ENCODE measurements at places on chromosomes 3 and 15. TPM values are rescaled to one million over a fixed set of nuclear protein-coding genes. Genes with fewer than 3 reads are reported as not detected.

GRCh38 chr3:17629400-17629799 is 113.0 kb downstream of the TBC1D5 start:
- no peak for DNase-seq

GRCh38 chr3:147397155-147397874 is 9.0 kb downstream of the ZIC4 start:
- no peak for DNase-seq

DNA sequence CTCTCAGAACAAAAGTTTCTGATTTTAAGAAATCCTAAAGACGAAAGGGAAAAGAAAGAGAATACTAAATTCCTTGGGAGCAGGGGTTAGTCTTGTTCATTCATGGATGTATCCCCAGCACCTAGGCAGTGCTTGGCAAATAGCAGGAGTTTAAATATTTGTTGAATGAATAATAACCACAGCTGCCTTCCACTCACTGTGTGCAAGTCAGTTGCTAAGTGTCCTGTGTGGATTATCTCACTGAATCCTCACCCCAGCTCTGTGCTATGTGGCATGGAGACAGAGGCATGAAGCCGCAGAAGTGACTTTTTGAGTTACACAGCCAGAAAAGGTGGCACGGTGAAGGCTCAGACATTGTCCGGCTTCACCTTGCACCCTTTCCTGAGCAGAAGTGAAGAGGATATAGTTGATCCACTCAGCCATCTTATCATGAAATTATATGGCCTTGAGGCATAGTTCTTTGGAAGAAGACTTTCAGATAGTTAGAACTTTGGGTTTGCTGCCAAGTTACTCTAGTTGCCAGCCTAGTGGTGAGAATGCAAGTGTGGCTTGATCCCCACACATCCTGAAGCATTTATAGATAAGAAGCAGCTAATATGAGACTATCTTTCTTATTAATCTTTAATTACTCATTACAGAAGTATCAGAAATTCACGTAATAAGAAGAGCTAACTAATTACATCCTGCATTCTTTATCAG is 355.5 kb downstream of the LRTM1 start:
- DNase-seq: no peak

The KLHL6 gene
- 83.5 TPM for total RNA-seq

DNA sequence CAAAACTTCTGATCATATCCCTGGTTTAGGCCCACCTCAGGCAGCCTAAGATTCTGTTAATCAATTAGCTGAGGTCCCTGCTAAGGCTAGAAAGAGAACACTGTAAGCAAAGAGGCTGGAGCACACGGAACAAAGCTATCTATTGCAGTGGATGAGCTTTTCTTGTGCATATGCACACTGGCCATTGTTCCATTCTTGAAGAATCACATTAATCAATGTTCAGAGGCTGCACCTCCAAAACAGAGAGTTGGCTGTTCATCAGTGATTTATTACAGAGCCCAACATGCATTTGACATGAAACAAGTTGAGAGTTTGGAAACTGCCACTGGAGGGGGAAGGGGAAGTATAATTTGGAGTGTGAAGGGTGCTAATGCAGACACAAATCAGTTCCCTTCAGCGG is 873.0 kb downstream of the ROBO1 start:
- DNase-seq: no peak

DNA sequence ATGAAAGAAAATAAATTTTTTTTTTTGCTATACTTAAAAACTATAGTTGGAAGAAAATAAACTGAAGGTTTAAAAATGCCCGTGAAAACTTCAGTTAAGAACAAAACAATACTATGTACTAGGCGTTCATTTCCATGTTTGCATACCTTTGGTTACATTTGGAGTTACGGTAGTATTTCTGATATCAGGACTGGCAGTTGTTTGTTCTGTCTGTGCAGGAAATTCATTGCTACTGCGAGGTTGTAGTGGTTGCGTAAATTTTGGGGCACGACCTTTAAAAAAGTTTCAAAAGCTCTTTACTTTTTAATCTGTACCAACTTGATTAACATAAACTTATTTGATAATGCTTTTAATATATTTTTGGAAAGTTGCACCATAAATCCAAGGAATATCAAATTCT is 47.9 kb downstream of the ST3GAL6 start:
- DNase-seq: no peak

GRCh38 chr15:31169558-31169957 is 68.0 kb upstream of the TRPM1 start:
- no peak for DNase-seq

GRCh38 chr3:69590111-69590510 is 149.2 kb upstream of the MITF start:
- DNase-seq: no peak

The CASR gene
- 0.23 TPM for total RNA-seq

DNA sequence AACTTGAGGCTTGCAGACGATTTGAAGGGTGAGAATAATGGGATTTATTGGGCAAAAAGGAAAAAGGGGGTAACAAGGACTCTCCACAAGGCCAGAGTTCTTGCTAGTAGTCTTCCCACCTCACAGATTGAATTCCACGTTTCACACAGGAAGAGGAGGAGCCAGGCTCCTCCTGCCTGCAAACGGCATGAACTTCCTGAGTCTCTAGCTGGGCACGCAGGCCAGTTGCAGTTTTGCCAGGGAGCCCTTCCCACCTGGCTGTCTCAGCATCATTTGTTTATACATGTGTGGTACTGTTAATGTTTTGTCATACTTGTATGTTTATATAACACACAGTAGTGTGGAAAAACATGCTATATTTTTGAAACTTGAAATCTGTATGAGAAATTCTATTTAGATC is 155.0 kb downstream of the NLGN1 start:
- DNase-seq: no peak

GRCh38 chr3:124565013-124565412 is 165.2 kb upstream of the UMPS start:
- DNase-seq: peak; percentile 55

DNA sequence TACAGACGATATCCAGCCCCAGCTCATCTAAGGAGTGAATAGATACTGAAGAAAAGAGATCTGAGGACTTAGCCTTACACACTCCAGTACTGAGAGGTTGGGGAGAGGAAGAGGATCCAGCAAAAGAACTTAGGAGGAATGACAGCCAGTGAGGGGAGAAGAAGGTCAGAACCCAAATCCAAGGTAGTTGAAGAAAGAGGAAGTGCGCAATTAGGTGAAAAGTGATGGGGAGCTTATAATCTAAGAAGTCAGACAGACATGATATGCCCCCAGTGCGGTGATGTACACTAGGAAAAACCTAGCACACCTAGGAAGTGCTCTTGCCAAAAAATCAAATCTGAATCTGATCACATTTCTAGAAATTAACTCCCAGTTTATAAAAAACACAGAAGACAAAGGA is 20.6 kb downstream of the ENTPD3 start:
- DNase-seq: no peak

DNA sequence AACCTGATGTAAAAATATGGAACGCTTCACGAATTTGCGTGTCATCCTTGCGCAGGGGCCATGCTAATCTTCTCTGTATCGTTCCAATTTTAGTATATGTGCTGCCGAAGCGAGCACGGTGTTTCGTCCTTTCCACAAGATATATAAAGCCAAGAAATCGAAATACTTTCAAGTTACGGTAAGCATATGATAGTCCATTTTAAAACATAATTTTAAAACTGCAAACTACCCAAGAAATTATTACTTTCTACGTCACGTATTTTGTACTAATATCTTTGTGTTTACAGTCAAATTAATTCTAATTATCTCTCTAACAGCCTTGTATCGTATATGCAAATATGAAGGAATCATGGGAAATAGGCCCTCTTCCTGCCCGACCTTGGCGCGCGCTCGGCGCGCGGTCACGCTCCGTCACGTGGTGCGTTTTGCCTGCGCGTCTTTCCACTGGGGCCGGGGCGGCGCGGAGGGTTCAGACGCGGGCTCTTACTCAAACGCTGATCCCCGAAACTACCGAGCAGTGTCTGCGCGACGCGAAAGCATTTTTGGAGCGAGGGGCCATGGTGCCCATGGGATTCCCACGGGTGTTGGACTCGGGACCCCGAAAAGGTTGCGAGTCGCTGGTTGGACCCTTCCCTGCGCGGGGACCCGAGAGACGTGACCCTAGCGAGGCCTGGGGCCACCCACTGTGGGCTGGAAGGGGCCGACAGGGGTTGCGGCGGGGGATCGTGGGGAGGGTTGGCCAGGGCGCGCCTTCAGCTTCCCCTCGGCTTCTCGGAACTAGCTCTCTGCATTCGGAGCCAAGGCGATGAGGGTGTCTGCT is at the start of gene RNU6-1:
RNU6-1 (minus strand) TSS at position 117 of the 820 bp plus-strand sequence.
- peak; percentile 94 for DNase-seq

DNA sequence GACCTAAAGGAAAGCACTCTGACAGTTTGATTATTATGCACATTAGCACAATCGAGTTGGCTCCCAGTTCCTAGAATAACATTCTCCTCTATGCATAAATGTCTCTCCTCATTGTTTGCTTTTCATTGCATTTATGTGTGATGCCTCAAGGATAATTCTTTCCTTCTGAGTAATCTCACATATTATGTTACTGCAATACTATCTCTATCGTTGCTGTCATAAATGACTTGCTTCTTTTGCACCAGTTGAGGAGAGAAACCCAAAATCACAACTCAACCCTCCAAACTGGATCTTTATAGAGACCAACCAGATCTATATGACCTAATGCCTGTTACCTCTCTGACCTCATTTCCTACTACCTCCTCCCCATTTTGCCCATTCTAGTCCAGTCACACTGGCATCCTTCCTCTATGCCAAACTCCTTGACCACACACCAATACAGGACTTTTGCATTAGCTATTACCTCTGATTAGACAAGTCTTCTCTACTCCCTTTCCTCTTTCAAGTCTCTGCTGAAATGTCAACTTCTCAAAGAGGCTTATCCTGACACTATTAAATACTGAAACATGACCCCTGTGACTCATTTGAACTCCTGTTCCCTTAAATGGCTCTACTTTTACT is 1026.0 kb downstream of the TUSC7 start:
- no peak for DNase-seq

- DNase-seq: no peak
Observed at GRCh38 chr3:39754549-39754948, 54.9 kb upstream of the MYRIP start.

GRCh38 chr3:141305436-141305835 is 62.9 kb upstream of the ZBTB38 start:
- DNase-seq: no peak

GRCh38 chr3:52896151-52896550 is 1.2 kb downstream of the STIMATE start:
- no peak for DNase-seq

The TIPARP gene
- total RNA-seq: 21.6 TPM

The SLCO3A1 gene
- total RNA-seq: 13.6 TPM

DNA sequence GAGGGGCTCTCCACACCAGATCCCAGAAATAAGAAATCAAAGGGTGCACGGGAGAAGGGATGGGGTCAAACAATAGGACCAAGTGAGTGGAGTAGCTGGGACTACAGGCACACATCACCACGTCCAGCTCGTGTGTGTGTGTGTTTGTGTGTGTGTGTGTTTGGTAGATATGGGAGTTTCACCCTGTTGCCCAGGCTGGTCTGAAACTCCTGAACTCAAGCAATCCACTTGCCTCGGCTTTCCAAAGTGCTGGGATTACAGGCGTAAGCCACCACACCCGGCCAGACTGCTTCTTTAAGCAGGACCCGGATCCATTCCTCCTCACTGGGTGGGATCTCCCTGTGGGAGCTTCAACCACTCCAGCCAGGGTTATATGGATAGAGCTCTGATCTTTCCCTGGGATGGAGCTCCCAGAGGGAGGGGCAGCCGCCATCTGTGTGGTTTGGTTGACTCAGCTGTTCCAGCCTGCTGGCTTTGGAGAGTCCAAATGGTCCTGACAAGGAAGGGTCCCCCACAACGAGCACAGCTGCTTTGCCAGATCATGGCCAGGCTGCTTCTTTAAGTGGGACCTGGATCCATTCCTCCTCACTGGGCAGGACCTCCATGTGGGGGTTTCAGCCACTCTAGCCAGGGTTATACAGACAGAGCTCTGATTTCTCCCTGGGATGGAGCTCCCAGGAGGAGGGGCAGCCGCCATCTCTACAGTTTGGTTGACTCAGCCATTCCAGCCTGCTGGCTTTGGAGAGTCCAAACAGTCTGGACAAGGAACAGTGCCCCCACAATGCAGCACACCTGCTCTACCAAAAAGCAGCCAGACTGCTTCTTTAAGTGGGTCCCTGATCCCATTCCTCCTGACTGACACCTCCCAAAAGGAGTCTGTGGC is 9.1 kb upstream of the AVEN start:
- no peak for DNase-seq

- DNase-seq: no peak
Observed at GRCh38 chr3:16504242-16504641, 9.3 kb downstream of the RFTN1 start.

The SPCS1 gene
- total RNA-seq: 100 TPM

GRCh38 chr3:190491533-190492054 is 22.3 kb upstream of the IL1RAP start:
- DNase-seq: peak; percentile 50

DNA sequence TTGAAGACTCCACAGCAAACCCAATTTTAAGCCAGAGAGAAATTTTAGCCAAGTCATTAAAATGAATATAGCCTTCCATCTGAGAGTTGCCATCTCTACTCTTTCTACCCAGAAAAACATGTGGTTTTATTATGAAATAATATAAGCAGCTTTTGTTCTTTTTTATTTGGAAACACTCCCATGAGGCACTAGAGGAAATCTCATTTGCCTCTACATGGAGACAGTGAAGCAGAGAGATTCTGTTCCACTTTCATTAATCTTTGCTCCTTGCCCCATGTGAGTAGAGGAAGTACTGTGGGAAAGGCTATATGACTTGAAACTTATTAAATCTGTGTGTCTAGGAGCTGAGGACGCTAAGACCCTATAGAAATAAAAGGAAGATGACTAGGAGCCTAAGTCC is 111.1 kb downstream of the P3H2 start:
- DNase-seq: no peak

The GOLGA6D gene
- total RNA-seq: 0.55 TPM
